ENCODE measurements at places on chromosomes 1 and 21.

GRCh38 chr1:26696654-26697430 is 1.0 kb downstream of the ARID1A start:
- peak; percentile 48 for DNase-seq

DNA sequence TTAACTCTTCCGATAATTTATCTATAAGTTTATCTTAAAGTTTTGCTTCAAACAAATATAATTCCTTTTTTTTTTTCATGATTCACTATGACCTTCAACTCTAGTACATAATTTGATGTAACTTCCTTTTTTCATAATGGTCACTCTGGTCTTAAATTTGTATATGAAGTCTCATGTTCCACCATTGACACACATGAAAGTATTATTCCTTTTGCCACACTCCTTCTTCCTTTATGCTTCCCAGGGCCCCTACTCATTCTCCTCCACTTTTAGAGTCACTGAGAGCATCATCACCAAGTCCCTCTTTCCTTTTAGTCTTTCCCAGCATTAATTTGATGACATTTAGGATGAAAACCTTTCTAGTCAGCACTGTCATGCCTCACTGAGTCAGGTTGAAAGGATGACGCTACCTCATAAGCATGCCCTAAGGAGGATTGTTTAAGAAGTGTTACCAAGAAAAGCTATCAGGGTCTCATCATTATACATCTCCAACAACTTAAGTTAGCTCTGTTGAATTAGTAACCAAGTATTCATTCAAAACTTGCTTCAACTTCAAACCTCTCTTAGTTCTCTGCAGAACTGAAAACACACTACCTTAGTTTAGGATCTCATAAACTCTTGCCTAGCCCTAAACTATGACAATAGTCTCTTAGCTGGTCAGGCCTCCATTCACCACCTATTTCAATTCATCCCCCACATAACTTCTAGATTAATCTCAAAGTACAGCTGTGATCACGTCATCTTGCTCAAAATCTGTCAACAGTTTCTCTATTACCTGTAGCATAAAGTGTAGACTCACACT is 14.5 kb downstream of the AUNIP start:
- DNase-seq = no peak

DNA sequence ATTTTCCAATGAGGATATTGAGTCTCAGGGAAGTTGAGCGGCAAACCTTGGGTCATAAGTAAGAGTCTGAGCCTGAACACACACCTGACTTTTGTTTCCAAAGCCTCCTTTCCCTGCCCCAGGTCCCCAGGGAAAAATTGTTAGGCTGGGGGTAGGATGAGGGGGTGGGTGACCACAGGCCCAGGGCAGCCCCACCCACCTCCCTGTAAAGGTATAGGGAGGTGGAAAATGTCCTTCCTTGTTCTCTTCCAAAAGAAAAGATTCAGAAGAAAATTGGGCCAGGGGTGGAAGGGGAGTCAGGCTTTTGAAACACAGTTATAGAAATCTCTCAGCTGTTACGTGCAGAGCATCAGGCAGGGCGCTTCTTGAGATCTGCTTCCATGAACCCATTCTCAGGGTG is 129.7 kb upstream of the NGF start:
- no peak for DNase-seq

DNA sequence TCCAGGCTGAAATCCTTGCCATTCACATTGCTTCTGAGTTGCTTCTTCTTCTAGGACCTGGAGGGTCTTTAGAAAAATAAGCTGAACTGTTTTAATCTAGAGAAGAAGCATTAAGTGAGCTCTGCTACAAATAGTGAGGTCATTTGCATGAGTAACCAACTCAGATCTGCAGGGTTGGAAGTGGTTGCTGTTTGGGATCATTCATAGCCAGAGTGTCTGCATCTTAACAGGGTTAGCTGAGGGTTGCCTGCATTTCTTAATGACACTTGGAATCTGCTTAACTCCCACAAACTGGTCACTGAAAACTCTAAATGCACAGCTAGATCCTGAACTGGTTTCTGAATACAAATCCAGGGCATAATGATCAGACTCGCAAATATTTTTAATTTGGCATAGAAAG is 9.9 kb downstream of the CNIH3 start:
- DNase-seq = no peak

GRCh38 chr1:63621075-63621474 is 27.9 kb downstream of the PGM1 start:
- DNase-seq = no peak

DNA sequence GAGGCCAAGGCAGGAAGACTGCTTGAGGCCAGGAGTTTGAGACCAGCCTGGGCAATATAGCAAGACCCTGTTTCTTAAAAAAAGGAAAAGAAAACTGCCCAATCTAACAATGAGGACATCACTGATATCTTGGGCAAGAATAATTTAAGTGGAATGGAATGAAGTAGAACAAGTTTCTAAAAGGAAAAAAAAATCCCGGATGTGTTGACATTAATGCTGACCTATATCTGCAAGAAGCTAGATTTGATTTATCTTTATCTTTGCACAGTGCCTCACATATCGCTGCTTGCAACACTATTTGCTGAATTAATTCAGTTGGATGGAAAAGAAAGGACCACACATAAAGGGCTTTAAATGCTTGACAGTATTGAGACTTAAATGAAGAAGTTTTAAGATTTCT is 27.8 kb downstream of the DIPK1A start:
- no peak for DNase-seq

- no peak for DNase-seq
Observed at GRCh38 chr1:156804572-156805243, 11.9 kb downstream of the SH2D2A start.

DNA sequence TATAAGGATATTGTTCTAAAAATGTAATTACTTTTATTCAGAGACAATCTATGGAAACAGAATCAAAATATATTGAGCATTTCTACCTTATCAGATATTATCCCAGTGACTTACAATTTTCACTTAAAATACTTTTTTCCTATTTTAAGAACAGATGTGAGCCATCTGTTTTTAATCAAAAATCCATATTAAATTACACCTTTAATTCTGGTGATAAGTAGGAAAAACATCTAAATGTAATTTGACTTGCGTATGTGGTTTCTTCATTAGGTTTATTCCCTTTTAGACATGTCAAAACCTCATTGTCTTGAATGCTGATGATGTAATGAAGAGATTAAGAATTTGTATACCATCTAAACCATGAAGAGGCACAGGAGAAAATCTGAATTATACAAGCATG is 1118.8 kb upstream of the TMPRSS15 start:
- no peak for DNase-seq

- DNase-seq = no peak
Observed at GRCh38 chr1:161978011-161978790, 45.5 kb downstream of the OLFML2B start.
